ENCODE measurements at places on chromosomes 13 and 19. TPM values are rescaled to one million over a fixed set of nuclear protein-coding genes. Genes with fewer than 3 reads are reported as not detected.

- no peaks in the 10 kb centered on the region for H3K27me3 ChIP-seq
- no peak for DNase-seq
- H3K27ac ChIP-seq = no peak overlapping the region
- H3K4me3 ChIP-seq = no peak overlapping the region
- no peaks in the 10 kb centered on the region for H3K4me1 ChIP-seq
Observed at GRCh38 chr19:39325778-39326665, 5.4 kb upstream of the LRFN1 start.

- no peak overlapping the region for H3K27ac ChIP-seq
- DNase-seq = no peak
- no peaks in the 10 kb centered on the region for H3K4me1 ChIP-seq
- H3K36me3 ChIP-seq = peaks cover 50% of the 10 kb centered on the region
Observed at GRCh38 chr19:46693760-46694159, 23.2 kb downstream of the PRKD2 start.

DNA sequence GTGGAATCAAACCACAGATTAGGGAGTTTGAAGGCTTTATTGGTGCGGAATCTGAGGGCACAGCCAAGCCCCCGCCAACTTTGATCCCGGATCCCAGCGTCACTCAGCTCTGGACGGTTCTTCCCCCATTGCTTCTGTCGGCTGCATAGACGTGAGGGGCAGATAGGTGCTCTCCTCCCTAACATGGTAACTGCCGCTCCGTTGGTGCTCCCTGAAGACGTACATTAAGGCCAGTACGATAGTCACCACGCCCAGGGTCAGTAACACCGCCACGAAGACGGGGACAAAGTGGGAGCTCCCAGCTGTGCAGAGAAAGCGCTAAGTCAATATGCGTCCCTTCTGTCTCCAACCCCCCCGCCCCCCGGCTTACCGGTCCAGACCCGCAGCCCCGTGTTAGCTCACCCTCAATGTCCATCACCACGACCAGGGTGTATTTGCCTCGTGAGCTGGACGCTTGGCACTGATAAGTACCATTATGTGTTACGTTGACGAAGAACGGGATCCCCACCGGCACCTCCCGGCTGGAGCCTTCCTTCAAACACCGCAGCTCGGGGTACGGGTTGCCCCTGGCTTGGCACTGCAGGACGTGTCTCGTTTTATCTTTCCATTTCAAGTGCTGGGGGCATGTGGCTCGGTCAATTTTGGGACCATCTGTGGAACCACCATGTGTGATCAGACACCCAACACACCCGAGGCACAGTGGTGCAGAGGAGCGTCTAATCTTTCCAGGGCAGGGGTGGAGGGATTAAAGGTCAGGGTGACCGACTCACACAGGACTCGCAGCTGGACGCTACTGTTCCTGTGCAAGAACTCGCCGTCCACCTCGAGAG, 644 bp upstream of the RAVER1 start:
- peak overlapping the region; percentile 84 for H3K27ac ChIP-seq
- H3K4me3 ChIP-seq = peak overlapping the region; percentile 85
- H3K4me1 ChIP-seq = peaks cover 8% of the 10 kb centered on the region
- no peaks in the 10 kb centered on the region for H3K27me3 ChIP-seq
- peak; percentile 60 for DNase-seq

- H3K4me3 ChIP-seq = no peak overlapping the region
- H3K27ac ChIP-seq = no peak overlapping the region
- H3K27me3 ChIP-seq = no peaks in the 10 kb centered on the region
- H3K4me1 ChIP-seq = no peaks in the 10 kb centered on the region
Observed at GRCh38 chr13:104967836-104968630, 1567.4 kb downstream of the EFNB2 start.

DNA sequence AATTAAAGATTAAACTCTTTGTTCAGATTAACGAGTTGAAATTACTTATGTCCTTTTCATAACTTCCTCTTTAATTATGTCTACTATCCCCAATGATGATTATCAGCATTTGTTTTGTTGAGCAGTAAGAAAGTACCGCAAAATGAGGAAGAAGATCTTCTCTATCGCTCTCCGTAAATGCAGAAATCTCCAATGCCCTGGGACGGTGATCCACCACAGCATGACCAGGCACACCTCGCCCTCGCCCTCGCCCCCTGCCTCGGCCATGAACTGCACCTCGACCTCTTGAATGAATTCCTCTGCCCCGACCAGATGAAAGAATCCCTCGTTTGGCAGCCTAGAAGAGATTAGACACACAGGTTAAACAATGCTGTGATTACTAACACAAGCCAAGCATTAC, 69.1 kb downstream of the RBM26 start:
- no peaks in the 10 kb centered on the region for H3K4me1 ChIP-seq
- no peak overlapping the region for H3K4me3 ChIP-seq
- no peak for DNase-seq
- H3K27ac ChIP-seq = no peak overlapping the region
- no peaks in the 10 kb centered on the region for H3K27me3 ChIP-seq
- peaks cover 6% of the 10 kb centered on the region for H3K36me3 ChIP-seq

- DNase-seq = no peak
- peaks cover 9% of the 10 kb centered on the region for H3K27me3 ChIP-seq
- no peaks in the 10 kb centered on the region for H3K36me3 ChIP-seq
- H3K27ac ChIP-seq = no peak overlapping the region
Observed at GRCh38 chr19:1718420-1719291, 34.6 kb upstream of the ONECUT3 start.

DNA sequence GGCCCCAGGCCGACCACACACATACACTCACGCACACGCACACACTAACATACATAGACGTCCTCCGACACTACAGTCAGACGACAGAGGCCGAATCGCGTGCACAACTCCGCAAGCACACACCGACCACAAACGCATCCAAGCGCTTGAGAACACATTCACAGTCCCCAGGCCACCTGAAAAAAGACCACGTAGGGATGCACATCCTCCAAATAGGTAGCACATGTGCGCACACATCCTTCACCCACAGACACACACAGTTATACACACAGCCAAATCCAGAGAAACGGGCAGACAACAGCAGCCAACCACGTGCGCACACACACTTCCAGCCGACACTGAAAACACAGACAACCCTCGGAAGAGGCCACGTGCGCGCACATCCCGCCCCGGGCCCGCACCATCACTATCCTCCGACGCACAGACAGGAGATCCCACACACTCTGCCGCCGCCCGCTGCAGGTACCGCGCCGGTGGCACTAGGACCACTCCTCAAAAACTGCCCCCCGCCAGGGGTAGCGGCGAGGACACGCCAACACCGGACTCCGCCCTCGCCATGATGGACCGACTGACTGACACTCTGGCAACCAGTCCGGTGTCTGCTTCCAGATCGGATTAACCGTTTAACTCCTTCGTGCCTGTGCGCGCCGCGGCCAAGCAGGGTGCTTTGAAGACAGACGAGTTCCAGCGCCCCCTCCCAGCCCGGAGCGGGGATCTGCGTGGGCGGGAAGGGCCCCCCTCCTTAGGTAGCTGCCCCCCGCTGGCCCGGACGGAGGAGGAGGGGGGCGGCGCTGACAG, 493 bp upstream of the PDE4A start:
- H3K27me3 ChIP-seq = peaks cover 58% of the 10 kb centered on the region
- H3K27ac ChIP-seq = no peak overlapping the region
- no peaks in the 10 kb centered on the region for H3K36me3 ChIP-seq
- DNase-seq = no peak

DNA sequence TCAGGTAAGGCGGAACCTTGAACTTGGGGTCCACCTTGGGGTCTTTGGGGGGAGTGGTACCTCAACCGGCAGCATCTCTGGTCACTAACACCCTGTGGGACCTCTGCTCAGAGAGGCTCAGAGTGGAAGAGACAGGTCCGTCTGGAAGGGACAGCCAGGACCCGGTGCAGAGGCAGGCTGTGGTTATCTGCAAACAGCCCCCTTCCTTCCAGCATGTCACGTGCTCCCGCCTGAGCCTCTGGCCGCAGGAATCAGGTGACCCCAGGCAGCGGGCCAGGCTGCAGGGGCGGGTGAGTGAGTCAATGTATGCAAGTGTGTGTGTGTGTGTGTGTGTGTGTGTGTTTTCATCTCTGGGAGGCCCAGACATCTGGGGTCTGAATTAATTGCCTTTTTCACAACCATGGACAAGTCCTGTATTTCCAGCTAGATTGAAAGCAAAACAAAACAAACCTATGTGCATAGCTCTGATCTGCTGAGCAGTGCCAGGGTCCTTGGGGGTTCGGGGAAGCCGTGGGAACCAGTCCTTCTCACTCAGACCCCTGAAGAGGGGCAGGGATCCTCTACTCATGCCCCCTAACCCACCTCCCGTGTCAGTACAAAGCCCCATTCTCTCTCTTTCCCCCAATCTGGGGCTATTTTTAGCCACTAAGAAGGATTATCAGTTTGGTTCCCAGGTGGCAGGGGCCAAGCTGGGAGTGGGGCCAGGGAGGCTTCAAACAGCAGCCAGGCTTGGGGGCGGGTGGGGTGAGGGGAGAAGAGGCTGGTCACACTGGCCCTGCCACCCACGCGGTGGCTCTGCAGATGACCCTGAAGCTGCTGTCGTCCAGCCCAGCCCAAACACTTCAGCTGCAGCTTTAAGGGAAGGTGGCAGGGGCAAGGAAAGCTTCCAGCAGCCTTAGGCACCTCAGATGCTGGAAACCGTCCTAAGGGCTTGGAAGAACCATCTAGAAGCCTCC, 31.4 kb downstream of the CERS4 start:
- no peaks in the 10 kb centered on the region for H3K27me3 ChIP-seq
- no peak overlapping the region for H3K27ac ChIP-seq
- H3K36me3 ChIP-seq = no peaks in the 10 kb centered on the region
- no peaks in the 10 kb centered on the region for H3K4me1 ChIP-seq
- peak; percentile 74 for DNase-seq
- no peak overlapping the region for H3K4me3 ChIP-seq

GNG7 gene
- total RNA-seq = 3.2 TPM

HSD11B1L gene
- total RNA-seq = 3.4 TPM

KRTDAP gene
- not detected for total RNA-seq
